Putamen (tissue), 1 donor: ENCODE measurements at places on chromosomes 2 and 18.
A peak's percentile ranks its signal among the peaks of the same experiment; 100 is the strongest.

DNA sequence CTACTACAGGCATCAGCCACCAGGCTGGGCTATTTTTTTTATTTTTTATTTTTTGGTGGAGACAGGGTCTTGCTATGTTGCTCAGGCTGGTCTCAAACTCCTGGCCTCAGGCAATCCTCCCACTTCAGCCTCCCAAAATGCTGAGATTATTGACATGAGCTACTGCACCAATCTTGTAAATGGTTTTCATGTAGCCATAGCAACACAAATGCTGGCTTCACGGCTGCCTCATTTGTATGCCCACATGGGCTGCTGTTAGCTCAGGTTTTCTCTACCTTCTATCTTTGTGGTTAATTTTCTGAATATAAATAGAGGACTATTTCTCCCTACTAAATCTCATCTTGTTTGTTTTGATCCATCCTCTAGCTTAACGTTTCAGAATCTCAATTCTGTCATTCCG, 58.2 kb downstream of the PLEKHM3 start:
- no peak for DNase-seq

DNA sequence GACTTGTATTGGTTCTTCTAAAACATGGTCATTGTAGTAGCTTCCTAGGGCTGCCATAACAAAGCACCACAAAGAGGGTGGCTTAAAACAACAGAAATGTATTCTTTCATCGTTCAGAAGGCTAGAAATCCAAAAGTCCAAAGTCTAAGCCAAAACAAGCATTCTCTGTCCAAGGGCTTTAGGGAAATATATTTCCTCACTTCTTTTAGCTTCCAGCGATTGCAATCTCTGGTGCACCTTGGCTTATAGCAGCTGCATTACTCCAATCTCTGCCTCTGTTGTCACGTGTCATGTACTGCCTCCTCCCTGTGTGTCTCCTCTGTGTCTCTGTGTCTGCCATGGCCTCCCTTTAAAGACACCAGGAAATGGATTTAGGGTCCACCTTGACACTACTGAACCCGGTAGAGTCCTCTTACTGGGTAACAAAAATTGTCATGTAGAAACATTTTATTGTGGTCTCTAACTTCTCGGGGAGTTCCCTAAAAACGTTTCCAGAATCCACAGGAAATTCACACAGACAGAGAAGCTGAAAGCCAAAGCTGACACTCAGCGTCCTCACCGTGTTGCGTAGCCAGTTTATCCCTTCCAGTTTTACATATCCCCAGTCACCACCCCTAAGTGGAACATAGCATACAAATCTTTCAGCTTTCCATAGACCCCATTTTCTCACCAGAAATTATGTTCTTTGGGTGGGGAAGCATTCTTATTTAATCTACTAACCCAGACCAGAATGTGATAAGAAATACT, 20.7 kb upstream of the TTN start:
- DNase-seq: no peak

GRCh38 chr2:10493634-10494281, 45.6 kb upstream of the ODC1 start:
- DNase-seq: no peak

DNA sequence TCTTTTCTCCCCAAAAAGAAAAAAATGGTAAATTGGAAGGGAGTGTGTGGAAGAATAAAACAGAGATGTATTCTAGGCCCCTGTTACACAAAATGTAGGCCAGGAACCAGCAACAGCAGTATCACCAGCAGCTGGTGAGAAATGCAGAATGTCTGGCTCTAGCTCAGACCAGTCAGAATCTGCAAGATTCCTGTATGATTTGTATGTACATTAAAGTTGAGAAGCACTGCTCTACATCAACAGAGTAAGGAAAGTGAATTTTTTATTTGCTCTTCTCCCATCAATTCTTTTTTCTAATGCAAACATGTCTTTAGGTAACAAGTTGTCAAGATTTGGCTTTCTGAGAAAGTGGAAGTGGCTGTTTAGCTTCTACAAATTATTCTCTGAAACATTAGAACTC, 235.4 kb upstream of the FANCL start:
- DNase-seq: no peak

- no peak for DNase-seq
Observed at GRCh38 chr2:138275881-138276280, 225.7 kb upstream of the SPOPL start.

GRCh38 chr2:124973396-124973795, 948.3 kb downstream of the CNTNAP5 start:
- DNase-seq: no peak

DNA sequence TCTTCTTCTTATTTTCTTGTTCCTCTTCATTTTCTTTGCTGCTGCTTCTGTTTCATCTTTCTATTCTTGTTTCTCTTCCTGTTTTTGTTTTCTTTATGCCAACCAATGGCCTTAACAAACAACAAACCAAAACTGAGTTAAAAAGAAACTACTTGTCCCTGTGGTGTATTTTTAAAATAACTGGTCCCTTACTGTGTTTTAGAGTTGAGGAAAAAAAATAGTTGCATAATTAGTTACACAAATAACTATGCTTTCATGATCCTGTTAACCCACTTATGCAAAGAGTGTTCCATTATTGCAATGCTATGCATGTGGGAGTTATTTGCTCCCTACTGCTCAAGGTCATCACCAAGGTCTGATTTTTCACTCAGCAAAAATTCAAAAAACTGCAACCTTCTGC, 39.5 kb upstream of the IMP4 start:
- no peak for DNase-seq

GRCh38 chr2:75640621-75641121, 5.9 kb upstream of the MRPL19 start:
- DNase-seq: peak; percentile 68

DNA sequence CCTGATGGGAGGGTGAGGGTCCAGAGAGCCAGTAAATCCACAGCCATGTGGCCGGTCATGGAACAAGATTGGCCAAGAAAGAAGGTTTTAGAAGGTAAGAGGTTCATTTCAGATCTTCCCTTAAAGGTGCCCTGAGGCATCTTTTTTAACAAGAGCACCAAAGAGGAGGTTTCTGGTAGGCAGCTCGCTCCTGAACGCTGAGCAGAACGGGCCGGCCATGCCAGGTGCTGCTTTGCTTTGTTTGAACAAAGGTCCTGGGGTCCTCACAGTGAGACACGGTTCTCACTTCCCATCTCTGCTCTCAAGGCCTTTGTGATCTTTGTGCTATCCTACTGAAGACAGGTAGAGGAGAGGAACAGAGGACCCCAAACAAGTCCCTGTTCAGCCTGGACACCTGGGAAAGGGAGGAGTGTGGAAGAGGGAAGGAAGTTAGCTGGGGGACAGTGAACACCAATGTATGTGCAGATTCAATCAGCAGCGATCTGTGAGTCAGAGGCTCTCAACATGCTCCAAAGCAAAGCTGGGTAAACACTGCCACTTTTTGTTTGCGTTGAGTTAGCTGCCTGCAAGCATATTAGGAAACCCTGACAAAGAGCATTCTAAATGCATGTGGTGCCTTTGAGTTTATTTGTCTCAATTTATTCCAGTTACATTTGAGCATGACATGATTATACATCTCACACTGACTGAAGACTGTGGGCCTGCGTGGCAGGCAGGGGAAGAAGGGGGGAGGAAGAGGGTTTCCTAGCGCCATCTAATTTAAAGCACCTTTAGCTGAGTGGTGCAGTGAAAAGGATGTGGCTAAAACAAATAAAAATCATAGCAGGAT, 102.4 kb downstream of the ASB1 start:
- no peak for DNase-seq

DNA sequence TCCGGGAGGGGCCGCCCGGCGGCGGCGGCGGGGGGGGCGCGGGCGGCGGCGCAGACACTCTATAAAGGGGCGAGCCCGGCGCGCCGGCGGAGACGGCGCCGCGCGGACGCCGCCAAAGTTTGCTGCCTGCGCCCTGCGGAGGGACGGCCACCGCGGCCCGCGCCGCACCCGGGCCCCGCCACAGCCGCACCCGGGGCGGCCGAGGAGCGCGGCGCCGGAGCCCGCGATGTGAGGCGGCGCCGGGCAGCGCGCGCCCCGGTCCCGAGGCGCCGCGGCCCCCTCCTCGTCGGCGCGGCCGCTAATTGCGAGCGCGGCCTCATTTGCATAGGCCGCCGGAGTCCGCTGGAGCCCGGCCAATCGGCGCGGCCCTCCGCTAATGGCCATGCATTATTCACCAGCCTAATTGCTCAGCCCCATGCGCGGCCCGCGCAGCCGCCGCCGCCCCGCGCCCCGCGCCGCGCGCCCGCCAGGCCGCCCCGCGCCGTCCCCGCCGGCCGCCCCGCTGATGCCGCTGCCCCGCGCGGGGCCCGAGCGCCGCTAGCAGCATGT, at the start of gene SALL3:
Gene SALL3, plus strand, starts transcription at position 89 of the 549 bp plus-strand sequence. Its CDS starts 457 bp downstream, at position 546.
- no peak for DNase-seq

DNA sequence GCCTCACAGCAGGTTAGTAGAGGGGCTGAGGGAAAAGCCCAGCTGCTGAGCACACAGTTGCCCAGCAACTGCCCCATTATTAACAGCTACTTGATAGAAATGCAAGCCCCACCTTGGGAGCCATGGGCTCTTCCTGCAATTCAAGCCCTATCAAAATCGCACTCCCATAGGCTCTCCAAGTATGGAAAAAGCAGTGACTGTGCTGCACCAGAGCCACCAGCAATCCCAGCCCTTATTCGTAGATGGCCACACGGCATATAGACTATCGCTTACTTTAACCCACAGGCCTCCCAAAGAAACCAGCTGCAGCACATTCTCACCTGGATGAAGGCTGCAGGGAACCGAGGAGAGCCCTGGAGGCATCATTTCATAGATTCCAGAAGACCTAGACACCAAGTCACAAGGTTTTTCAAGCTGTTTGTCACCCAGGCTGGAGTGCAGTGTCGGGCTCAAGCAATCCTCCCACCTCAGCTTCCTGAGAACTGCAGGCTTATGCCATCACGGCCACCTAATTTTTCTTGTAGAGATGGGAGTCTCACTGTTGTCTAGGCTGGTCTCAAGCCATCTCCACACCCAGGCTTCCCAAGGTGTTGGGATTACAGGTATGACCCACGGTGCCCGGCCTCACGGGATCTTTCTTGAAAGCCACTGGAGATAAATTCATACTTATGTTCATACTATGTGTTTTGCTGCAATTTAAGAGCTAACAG, 11.3 kb downstream of the NCL start:
- DNase-seq: no peak

GRCh38 chr2:222792001-222792611, 68.7 kb upstream of the ACSL3 start:
- DNase-seq: peak; percentile 42

- peak; percentile 79 for DNase-seq
Observed at GRCh38 chr18:48446582-48447225, 37.5 kb upstream of the ZBTB7C start.

DNA sequence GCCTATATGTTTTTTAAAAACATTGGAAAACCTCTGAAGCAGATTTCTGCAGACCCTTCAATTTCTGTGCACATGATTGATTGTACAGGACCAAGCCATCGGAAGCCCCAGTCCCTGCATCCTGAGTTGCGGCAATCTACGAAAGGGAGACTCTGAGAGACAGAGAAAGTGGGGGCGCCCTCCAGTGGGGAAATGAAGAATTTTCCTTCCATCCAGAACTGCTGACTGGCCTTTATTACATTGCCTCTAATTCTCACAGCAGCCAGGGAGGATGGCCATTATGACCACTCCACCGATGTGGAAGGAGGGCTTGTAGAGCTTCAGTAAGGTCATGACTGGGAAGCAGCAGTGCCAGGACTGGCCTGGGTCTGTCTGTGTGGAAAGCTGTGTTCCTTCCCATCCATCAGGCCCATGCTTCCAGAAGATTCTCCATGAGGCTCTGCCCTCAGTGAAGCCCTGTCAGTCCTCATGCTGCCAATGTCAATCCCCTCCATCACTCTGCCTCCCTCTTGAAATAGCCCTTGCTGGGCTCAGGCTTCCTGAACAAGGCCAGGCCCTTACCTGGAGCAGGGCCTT, 20.0 kb upstream of the RESP18 start:
- peak; percentile 50 for DNase-seq

DNA sequence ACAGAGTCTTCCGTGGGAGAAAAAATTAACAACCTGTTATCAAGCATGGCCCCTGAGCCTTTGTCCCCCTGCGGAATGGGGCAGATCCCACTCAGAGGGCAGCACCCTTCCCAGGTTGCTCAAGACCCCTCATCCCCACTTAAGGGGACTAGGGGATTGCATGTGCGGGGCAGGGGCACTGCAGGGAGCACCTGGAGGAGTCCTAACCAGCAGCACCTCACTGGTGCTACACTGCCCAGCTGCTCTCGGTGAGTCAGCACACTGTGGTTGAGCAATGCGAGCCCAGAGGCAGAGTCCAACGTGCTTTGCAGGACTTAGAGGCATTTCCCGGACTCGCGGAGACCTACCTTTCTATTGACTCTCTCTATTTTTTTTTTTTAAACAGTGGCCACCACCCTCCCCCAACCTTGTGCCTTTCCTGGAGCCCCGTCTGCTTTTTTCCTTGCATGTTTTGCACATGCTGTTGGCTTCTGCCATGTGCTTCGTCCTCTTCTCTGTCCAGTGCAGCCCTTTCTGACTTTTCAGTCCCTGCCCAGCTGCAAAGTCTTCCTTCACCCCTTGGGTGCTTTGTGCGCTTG, 74.0 kb downstream of the IL1R2 start:
- no peak for DNase-seq

DNA sequence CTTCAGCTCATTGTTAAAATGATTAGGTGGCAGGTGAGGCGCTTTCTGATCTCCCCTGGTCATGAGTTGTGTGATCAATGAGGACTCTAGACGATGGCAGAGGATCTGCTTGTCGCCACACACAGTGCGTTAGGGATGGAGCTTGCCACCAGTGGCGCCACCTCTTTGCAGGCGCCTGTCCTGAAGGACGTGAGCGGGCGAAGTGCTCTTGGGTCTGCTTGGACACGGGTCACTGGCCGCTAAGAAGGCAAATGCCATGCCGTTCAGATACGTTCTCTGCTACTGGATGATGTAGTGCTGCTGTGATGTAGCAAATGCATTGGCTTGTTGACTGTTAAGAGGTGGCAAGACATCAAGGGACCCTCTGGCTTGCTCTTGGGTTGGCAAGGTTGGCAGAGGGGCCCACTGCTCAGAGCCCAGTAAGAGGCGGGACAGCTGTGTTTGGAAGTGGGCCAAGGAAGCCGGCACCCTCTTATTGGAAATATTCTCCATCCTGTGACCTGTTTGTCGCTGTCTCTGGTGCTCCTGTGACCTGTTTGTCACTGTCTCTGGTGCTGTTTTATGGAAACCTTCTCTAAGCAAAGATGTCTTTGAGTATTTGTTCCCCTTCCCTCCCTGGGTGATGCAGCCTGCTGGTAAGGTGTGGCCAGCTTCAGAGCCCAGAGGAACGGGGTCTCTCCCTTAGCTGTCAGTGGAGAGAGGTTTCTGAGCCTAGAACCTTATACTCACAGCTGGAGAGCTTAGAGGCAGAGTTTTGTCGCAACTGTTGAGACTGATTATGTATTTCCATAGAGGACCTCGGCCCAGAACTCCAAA, 14.6 kb downstream of the LDLRAD4 start:
- no peak for DNase-seq
